Muscle of leg (tissue), 16 donors: ENCODE measurements at places on chromosomes 6 and 20.
A peak's percentile ranks its signal among the peaks of the same experiment; 100 is the strongest.

DNA sequence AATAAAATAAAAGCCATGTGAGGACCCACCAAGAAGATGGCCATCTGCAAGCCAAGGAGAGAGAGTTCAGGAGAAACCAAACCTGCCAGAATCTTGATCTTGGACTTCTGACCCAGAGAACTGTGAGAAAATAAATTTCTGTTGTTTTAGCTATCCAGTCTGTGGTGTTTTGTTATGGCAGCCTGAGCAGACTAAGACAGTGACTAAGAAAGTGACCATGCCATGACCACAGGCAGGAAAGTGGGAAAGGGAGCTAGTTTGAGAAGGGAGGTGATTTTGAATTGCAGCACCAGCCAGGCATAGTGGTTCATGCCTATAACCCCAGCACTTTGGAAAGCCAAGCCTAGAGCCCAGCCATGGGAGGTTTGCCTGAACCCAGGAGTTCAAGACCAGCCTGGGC lies 21.9 kb upstream of the C6orf62 start:
- DNase-seq: no peak

DNA sequence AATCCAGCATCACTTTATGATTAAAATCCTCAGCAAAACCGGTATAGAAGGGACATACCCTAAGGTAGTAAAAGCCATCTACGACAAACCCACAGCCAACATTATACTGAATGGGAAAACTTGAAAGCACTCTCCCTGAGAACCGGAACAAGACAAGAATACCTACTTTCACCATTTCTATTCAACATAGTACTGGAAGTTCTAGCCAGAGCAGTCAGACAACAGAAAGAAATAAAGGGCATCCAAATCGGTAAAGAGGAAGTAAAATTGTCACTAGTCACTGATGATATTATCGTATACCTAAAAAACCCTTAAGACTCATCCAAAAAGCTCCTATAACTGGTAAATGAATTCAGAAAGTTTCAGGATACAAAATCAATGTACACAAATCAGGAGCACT lies 33.3 kb downstream of the BLOC1S5 start:
- no peak for DNase-seq

DNA sequence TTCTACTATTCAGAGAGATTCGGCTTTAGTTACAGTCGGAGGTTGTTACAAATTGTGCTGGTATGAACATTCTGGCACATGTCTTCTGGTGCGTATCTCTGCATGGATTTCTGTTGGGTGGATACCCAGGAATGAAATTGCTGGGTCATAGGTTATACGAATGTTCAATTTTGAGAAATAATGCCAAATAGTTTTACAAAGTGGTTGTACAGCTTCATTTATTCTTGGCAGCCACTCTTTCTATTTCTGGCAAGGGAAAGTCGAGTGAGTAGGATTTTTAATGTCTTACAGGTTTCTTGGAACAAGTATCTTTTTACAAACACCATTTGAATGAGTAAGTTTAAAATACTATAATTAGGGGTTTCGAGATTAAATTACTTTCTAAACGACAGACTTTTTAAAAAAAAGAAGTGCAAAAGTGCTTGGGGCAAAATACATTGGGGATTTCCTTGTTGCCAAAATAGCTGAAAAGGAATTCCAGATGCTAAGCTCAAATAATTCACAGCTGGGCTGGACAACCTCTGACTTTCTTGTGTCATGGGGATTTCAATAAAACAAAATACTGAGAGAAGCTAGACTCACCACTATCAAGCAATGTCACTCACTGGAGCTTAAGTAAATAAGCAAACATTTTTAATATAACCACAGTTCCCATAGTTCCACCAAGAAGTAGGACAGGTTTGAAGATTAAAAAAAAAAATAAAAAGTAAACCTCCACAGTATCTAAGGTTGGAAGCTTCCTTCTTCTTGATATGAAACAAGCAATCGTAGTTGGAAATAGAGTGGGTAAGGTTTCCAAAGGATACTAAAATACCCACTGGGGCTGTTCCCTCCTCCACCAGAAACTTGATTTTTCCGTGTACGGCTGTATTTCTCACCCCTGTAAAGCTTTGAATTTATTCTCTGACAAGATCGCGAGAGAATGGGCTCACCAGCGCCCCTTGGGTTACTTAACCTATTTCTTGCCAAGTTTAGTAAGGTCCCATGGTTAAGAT lies 21.6 kb upstream of the GFOD1 start:
- peak; percentile 97 for DNase-seq

GRCh38 chr6:117195728-117196127 lies 69.6 kb upstream of the VGLL2 start:
- no peak for DNase-seq

DNA sequence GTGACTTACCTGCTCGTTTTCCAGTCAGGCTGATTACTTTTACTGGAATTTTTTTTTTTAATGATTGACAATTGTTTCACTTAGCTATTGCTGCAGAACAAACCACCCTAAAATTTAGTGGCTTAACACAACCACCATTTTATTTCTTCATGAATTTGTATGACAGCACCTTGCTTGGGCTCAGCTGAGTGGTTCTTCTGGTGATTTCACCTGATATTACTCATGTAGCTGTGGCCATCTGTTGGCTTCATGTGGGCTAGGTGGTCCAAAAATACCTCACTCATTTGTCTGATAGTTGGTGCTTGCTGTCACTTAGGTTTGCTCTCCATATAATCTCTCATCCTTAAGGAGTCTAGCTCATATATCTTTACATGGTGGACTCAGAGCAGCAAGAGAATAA lies 5.3 kb downstream of the ISM1 start:
- no peak for DNase-seq

DNA sequence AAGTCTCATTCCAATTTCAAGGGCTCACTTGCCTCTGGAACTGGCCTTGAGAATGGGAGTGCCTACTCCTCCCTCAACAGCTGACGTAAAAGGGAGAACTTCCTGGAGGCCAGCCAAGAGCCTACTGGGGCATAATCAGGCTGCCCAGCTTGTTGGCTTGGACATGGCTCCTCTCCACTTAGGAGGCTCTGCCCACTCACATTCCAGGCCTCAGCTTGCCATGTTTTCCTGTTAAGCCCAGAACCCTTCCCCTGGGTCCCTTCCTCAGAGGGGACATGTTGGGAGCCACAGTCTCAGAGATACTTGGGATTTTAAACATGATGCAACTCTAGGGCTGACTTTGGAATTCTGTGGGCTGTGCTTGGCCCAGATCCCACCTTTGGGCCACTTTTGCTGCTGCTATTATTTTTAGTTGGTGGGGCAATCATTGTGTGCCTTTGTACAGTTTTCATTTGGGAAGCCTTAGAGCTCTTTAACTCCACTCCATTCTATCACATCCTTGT lies 31.5 kb upstream of the ADTRP start:
- DNase-seq: peak; percentile 75

DNA sequence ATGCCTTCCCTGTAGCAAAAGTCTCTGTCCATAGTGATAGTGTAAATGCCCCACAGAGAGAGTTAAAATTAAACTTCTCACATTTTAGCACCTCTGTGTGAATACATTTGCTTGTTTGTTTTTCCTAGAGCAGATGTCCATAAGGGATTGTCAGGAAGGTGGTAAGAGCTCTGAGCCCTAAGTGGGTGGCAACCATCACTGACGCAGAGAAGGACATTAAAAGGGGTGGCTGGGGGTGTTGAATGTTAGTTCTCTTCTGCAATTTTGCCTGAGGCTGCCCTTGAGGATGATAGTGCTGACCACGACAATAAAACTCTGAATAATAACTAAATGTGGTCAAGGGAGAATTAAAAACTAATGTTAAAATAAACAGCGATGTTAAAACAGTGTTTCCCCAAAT lies 174.3 kb upstream of the ID4 start:
- DNase-seq: no peak

DNA sequence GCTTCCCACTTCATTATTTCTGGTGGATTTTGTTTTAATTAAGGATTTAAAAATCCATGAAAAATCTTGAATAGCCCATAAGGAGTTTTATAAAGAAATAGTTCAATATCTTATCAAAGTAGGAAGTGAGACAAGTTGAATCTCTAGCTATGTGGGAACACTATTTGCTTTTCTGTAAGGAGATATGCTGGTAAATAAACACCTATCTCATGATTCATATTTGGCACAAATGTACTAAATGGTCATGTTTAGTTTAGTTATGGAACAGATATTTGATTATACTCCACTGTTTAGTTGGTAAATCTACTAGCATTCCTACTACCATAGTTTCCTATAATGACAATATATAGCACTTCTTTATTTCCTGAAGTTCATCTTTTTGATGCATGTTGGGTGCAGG lies 239.9 kb upstream of the CEP162 start:
- DNase-seq: no peak

DNA sequence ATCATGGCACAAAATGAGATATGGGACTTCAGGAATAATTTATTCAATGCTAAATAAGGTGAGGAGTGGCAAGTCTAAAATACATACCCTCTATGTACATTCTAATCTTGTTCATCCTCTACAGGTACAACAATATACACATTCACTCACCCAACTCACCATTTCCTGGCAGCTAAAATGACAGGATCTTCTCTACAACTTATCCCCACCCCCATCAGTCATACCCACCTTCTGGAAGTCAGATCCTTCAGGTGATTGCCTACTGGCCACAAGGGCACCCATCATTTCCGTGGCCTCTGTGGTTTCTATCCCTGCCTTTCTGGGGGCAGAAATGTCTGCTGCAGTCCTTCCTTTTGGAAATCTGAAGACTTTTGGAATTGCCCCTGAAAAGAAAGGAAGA lies 22.8 kb upstream of the CRIP3 start:
- DNase-seq: no peak

- DNase-seq: no peak
Observed at GRCh38 chr6:67664942-67665341, 970.1 kb upstream of the ADGRB3 start.

DNA sequence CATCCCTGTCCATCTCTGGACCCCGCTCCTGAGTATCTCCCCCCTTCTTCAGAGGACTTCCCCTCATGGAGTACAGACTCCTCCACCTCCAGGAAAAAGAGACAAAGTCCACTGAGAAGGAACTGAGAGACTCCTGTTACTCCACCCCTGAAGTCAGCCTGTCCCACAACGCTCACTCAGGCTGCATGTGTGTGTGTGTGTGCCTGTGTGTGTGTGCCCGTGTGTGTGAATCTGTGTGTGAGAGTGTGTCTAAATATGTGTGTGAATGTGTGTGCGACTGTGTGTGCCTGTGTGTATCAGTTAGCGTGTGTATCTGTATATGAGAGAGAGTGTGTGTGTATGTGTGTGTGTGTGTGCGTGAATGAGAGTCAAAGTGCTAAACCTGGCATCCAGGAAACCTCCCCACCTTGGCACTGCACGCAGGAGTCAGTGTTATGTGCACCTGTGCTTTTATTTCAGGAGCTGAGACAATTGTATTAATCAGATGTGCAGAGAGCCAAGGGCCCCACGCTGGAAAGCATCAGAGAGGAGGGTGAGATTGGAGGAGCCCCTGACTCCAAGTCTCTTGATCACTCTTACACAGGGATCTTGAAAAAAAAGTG lies 39.0 kb downstream of the HLA-A start:
- DNase-seq: no peak

- no peak for DNase-seq
Observed at GRCh38 chr20:54772893-54773642, 297.7 kb downstream of the DOK5 start.

GRCh38 chr20:23002276-23002675 lies 32.8 kb upstream of the SSTR4 start:
- DNase-seq: no peak

DNA sequence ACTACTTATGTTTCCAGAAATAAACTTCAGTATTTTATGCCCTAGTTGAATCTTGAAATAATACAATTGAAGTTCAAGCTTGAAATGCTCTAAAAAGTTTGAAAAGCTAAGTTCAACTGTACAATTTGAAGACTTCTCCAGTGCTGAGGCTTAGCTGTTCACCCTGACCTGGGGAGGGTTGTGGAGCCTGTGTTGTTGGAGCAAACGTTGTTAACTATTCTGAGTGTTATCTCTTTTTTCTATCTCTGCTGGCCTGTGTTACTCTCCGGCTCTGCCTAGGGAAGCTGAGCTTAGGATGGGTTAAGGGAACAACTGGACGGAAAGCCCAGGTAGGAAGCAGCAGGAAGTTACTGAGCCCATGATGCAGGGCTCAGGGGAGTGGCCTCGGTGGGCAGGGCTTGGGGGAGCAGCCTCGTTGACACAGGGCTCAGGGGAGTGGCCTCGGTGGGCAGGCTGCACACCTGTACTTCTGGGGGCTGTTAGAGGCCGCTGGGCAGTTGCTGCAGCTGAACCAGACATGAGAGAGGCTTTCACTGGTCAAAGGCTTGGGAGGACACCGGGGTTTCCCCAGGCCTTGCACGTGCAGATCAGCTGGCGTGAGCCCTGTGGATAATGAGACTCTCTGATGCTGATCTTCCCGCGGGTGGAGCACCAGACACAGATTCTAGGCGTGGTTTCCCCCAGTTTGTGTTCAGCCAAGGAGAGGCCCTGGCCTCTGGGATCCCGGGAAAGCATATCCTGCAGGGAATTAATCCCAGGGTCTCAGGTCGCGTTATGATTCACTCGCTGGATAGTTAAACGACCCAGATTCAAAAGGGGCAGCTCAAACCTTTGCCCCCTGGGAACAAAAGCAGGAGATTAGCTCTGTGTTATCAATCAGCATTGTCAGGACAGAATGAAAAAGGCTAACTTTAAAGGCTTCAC lies 58.9 kb downstream of the ERMARD start:
- no peak for DNase-seq

DNA sequence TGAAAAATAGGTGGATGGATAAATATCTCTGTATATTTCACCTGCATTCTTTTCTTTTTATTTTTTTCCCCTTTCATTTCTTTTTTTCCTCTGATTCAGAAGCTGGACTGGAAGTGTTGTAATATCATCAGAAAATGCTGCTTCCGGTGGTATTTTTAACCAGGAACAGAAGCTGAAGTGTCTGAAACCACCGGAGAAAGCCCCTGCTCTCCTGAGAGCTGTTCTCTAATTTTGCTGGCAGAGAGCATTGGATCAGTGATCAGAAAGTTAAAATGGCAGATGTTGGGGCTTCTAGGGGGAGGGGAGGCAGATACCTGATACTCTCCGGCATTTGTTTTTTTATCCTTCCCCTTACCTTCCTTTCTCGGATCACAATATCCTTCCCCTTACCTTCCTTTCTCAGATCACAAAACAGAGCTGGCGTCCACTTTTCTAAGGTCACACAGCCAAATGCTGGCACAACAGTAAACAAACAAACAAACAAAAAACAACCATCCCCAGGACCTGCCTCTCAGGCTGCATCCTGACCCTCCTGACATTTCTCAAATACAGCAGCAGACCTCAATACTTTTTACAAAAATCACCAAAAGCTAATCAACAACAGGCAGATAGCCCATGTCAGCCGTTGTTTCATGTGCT lies 143.2 kb upstream of the ZNF217 start:
- peak; percentile 74 for DNase-seq
